DMS153 (cell line): ENCODE measurements at places on chromosomes 5 and 9.

DNA sequence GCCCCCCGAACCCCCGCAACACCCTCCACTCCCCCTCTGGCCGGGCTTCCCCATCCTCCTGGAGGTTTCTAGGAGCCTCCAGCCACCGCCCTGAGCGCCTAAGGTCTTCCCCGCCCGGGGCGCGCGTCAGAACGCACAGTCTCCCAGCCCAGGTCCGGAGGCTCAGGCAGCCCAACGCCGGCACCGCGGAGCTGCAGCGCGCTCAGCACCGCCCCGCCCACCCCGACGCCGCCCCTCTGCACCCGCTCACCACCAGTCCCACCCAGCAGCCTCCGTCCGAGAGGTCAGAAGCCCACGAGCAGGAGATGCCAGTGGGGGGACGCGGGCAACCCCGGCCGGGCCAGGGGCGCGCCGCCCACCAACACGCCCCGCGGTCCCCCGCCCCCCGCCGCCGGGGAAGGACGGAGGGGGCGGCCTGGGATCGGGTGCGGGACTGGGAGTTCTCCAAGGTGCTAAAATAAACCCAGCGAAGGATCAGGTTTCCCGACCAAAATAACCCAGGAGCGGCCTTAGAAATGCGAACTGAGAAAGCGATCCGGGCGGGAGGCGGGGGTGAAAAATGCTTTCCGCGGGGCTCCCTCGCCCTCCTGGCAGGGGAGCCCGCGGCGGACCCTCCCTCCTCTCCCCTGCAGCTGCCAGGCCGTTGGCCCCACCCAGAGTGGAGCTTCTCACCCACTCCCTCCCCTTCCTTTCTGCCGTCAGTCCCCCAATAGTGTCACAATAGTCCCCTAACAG is 6.5 kb upstream of the FAM78A start:
- no peak for DNase-seq

- DNase-seq, result no peak
These were observed 2.5 kb downstream of the RAPGEF1 start for GRCh38 chr9:131737426-131737825.

GRCh38 chr5:173913686-173914321 is 25.7 kb downstream of the CPEB4 start:
- DNase-seq, result no peak

- no peak for DNase-seq
These were observed 394.0 kb downstream of the CETN3 start for GRCh38 chr5:90015584-90016018.

GRCh38 chr9:3992924-3993323 is 306.9 kb downstream of the GLIS3 start:
- no peak for DNase-seq

DNA sequence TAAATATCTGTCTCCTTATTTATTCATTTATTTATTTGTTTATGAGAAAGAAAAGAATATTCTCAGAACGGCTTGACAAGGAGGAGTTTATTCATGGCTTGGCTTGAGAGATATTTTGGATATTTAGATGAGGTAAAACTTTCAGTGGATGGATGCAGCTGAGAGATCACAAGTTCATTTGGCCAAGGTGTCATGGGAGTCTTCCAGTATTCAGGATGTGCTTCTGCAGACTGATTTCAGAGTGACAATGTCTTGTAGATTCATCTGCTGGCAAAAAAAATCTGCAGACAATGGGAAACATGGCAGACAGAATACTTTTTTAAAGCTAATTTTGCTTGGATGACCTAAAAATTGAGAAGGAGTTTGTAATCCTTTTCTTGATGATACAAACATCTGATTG is 38.5 kb downstream of the XRCC4 start:
- no peak for DNase-seq

- DNase-seq, result no peak
These were observed 56.7 kb downstream of the VAV2 start for GRCh38 chr9:133935328-133936005.

GRCh38 chr5:159170021-159170420 is 39.3 kb downstream of the RNF145 start:
- no peak for DNase-seq

- DNase-seq, result peak; percentile 11
These were observed 4.0 kb upstream of the TRAF2 start for GRCh38 chr9:136882109-136882946.

DNA sequence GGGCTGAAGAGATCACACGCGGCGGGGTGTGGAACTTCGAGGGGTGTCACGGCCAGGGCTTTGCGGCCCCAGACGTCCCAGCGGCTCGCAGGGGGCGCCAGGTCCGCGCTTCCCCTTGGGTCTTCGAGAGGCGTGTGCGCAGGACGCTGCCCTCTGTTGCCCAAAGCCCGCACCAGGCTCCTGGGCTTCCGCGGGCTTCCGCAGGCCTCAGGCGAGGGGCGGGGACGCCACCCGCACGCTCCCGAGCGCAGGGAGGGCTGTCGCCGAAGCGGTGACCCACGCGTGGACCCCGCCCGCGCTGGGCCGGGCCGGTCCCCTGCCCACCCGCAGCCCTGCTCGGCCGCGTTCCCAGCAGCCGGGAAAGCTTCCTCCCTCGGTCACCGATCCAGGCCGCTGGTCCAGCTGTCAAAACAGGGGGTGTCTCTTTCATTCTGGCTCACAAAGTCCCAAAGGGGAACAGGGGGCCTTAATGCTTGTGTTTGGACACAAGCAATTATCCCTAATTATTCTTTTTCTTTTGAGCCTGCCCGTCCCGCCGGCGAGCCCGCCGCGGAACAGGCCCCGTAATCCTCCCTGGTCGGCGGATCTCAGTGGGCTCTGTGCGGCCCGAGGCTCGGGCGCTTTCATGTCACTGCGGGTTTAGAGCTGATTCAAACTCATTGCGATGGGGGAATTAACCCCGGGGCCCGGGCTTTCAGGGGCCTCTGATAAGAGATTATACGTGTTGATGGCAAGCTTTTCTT is 60.6 kb downstream of the TMEM174 start:
- no peak for DNase-seq

GRCh38 chr9:80012557-80013330 is 441.0 kb downstream of the TLE4 start:
- DNase-seq, result no peak

- no peak for DNase-seq
These were observed 116.9 kb upstream of the CPEB4 start for GRCh38 chr5:173771121-173771724.

DNA sequence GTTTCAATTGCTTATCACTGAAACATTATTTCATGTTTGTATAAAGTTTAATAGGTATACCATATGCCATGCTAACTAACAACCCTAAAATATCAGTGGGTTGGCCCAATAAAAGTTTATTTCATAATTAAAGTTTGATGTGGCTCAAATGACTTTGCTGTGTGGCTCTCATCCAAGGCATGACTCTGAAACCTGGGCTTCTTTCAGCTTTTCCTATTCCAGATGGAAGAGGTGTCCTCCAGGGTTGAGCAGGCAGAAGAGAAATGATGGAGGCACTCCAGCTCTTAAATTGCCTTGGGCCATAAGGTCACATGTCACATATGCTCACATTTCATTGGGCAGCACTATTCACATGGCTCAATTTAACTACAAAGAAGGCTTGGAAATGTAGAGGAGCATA is 101.9 kb downstream of the MACIR start:
- DNase-seq, result no peak

DNA sequence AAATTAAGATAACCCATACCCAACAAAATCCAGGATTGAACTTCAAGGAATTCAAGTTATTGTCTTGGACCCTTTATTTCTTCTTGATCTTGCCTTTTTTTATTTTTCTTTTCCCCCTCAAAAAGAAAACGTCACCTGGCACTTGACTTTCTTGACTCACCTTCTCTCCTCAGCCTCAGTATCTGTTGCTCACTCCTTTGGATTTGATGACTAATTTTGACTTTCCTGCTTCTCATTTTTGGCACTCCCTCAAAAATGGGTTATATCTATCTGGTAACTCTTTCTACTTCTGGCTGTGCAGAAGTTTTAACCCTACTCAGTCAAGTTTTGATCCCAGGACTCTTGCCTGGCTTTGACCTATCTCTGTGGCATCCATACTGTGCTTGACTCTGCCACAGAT is 66.6 kb upstream of the SPATA31D4 start:
- no peak for DNase-seq

GRCh38 chr9:3292311-3292710 is 233.5 kb downstream of the RFX3 start:
- no peak for DNase-seq

GRCh38 chr5:113227798-113228197 is 207.0 kb downstream of the TSSK1B start:
- DNase-seq, result no peak

DNA sequence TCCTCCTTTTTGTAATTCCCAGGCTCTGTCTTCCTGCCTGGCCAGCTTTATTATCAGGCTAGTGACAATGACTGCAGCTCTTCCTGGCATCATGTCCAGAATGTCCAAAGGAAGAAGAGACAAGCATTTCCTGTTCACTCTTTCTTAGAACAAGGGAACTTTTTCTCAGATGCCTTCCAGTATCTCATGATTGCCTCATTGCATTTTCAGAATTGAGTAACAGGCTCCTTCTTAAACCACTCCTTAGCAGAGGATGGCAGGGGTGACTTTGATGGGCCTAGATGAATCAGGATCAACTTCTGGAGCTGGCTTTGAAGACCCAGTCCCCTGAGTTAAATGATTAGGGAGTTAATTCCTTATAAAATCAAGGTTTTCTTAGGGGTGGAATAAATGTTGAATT is 92.9 kb upstream of the RASGRF2 start:
- DNase-seq, result no peak

GRCh38 chr5:66252849-66253248 is 108.7 kb downstream of the SREK1 start:
- no peak for DNase-seq

GRCh38 chr5:60332244-60333004 is 367.5 kb downstream of the DEPDC1B start:
- no peak for DNase-seq

DNA sequence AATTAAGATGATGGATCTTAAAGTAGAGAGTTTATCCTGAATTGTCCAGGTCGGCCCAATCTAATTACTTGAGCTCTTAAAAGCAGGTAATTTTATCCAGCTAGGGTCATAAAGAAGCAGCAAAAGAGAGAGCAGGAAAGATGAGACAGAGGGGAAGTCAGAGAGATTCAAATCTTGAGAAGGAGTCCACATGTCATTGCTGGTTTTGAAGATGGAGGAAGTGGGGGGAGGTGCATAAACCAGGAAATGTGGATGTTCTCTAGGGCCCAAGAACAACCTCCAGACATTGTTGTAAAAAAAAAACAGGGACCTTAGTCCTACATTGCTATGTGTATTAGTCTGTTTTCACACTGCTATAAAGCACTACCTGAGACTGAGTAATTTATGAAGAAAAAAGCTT is 66.4 kb downstream of the SLCO4C1 start:
- DNase-seq, result no peak

GRCh38 chr9:83920469-83920926 is 734 bp downstream of the KIF27 start:
- DNase-seq, result peak; percentile 40

GRCh38 chr5:78661691-78662090 is 13.1 kb upstream of the LHFPL2 start:
- DNase-seq, result no peak

- DNase-seq, result peak; percentile 14
These were observed 203.8 kb downstream of the SNCAIP start for GRCh38 chr5:122515709-122516431.

DNA sequence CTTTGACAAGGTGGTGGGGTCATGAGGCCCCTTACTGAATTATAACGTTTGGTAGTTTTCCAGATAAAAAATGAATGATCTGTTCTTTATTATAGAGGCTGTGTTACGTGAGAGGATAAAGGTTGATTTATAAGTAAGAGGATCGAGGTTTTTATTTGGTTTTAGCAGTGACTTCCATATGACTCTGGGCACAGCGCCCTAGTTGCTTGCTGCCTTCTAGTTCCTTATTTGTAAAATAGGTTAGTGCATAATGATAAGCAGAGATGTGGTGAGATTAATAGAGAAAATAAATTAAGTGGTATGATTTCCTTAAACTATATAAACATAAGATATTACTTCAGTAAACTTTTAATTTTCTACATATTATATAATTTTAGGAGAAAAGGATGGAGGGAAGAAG is 29.8 kb downstream of the MRRF start:
- DNase-seq, result no peak

DNA sequence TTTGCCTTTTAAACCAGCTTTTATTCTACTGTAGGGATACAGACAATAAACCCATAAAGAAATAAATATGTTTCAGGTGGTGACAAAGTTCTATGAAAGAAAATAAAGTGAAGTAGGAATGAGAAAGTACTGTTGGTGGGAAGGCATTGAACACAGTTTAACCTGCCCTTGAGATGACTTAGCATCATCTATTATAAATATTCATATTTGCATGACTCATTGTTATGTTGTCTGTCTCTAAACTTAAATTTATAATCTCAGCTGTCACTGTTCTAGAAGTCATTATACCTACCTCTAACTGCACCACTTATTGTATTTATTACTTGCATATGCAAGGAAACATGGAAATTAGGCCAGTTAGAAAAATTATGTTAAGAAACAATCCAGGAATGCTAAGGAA is 202.2 kb downstream of the CHSY3 start:
- no peak for DNase-seq

DNA sequence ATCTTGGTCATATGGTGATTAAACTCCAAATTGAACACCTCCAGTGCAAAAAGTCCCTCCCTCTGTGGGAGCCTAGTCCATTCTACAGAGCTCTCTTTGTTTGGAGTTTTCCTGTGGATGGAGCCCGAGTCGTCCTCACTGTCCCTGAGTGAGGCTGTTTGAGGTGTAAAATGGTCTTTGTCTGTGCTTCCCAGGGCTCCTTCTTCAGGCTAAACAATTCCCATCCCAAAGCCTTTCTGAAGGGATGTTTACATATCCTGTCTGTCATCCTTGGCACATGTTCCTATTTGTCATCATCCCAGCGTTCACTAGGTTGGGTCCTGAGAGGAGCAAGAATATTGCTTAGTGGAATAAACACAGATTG is 68.9 kb downstream of the COL27A1 start:
- peak; percentile 2 for DNase-seq

GRCh38 chr5:1112596-1113331 is 901 bp upstream of the SLC12A7 start:
- peak; percentile 30 for DNase-seq

DNA sequence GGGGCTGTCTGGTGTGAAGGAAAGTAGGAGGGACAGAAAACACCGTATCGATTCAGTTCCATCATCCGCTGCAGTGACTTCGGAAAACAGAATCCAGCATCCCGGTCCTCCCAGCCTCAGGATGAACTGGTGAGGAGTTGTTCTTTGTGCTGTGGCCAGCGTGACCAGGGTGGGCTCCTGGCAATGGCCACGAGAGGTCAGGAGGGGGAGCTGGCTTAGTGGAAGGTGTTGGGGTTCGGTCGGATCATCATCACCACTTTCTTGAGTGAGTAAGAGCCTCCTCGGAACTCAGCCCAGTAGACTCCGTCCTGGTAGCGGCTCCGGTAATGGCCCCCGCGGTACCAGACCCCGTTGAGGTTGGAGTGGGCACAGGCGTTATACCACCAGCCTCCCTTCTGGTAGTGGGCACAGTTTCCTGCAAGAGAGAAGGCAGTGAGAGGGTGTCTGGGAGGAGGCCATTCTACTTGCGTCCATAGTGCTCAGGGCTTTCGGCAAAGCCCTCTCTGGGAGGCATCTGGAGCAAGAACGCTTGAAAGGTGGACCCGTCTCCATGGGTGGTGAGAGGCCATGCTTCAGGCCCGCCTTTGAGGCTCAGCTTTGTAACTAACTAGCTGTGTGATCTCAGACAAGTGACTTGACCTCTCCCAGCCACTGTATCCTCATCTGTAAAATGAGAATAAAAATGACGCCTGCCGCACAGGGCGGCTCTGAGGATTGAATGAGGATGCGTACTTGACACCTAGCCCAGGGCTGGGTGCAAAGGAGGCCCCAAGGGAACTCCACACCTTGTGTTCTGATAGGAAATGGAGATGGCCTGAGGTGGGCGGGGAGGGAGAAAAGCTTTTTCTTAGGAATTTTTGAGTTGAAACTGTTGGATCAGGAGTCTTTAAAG is 33.5 kb downstream of the ANGPTL2 start:
- DNase-seq, result no peak
